ENCODE measurements at places on chromosomes 5 and 9.

GRCh38 chr5:132293992-132294727 lies at the start of gene SLC22A4:
SLC22A4 (plus strand) TSS chr5:132294394; CDS start chr5:132294617, 223 bp downstream.
- DNase-seq: peak; percentile 49
- H3K27me3 ChIP-seq: peaks cover 42% of the 10 kb centered on the region
- H3K4me3 ChIP-seq: peak within 1 kb of the TSS; percentile 81
- H3K27ac ChIP-seq: peak within 1 kb of the TSS; percentile 52
- H3K36me3 ChIP-seq: no peaks in the 10 kb centered on the region
- H3K4me1 ChIP-seq: peaks cover 12% of the 10 kb centered on the region

DNA sequence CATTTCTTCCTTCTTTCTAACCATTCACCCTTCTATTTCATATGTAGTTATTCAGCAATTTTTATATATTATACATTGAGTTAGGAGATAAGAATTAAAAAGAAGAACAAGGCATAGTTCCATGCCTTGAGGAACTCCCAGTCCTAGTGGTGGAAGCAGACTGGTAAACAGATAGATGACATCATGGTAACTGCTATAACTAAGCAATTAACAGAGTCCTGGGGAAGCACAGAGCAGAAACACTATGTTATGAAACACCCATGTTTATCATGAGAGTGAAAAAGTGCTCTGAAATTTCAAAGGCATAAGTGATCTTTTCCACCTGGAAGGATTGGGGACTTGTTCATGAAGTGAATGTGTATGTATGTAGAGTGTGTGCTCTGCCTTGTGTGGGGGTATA lies 14.6 kb downstream of the PAPPA start:
- no peak for DNase-seq
- H3K4me1 ChIP-seq: no peaks in the 10 kb centered on the region
- no peak overlapping the region for H3K4me3 ChIP-seq
- H3K27ac ChIP-seq: no peak overlapping the region

- no peak overlapping the region for H3K27ac ChIP-seq
- H3K4me1 ChIP-seq: peaks cover 15% of the 10 kb centered on the region
- H3K4me3 ChIP-seq: no peak overlapping the region
- no peak for DNase-seq
These were observed 111.3 kb upstream of the ADRA1B start for GRCh38 chr5:159805021-159805420.

DNA sequence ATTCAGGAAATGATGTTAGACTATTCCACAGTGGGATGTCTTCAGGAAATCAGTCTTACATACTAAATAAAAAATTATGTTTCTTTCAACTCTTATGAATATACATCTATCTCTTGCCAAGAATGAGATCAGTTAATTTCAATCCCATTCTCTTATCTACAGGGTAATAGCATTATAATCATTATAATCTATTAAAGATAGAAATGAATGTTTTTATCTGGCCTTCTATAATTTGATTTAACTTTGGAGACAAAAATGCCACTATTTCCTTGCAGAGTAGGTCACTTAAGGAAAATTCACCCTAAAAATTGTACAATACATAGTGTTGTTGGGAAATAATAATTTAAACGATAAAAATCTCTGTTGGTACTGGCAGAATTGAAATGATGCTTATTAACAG lies 96.4 kb downstream of the HOMER1 start:
- H3K27ac ChIP-seq: no peak overlapping the region
- no peaks in the 10 kb centered on the region for H3K4me1 ChIP-seq
- H3K4me3 ChIP-seq: no peak overlapping the region
- H3K27me3 ChIP-seq: no peaks in the 10 kb centered on the region

DNA sequence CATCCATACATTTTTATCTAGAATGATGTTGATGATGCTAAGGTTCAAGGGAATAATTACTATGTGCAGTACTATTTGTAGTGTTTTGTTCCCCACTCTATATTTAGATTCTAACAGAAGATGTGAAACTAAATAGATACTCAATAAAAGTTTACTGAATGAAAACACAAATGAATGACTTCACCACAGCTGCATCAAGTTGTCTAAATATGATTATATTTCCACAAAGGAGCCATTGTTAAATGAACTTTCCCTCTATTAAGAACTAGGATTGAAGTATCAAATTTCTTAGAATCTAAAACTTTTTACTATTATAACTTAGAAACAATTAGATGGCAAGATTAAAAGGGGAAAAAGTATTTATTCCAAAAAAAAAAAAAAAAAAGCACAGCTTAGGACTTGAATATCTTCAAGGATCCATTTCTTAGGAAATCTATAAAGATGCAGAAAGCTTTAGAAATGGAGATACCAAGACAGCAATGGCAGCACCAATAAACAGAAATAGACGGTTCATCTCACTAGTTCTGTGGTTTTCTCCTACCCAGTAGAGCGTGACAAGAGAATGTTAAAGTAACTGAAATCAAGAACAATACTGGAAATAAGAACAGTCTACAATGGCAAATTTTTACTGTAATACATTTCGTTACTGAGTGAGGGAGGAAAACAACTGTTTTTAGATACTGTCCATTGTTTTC lies 347.6 kb downstream of the EBF1 start:
- no peaks in the 10 kb centered on the region for H3K36me3 ChIP-seq
- H3K4me3 ChIP-seq: peak overlapping the region; percentile 85
- peak overlapping the region; percentile 92 for H3K27ac ChIP-seq
- DNase-seq: peak; percentile 62
- peaks cover 69% of the 10 kb centered on the region for H3K4me1 ChIP-seq

DNA sequence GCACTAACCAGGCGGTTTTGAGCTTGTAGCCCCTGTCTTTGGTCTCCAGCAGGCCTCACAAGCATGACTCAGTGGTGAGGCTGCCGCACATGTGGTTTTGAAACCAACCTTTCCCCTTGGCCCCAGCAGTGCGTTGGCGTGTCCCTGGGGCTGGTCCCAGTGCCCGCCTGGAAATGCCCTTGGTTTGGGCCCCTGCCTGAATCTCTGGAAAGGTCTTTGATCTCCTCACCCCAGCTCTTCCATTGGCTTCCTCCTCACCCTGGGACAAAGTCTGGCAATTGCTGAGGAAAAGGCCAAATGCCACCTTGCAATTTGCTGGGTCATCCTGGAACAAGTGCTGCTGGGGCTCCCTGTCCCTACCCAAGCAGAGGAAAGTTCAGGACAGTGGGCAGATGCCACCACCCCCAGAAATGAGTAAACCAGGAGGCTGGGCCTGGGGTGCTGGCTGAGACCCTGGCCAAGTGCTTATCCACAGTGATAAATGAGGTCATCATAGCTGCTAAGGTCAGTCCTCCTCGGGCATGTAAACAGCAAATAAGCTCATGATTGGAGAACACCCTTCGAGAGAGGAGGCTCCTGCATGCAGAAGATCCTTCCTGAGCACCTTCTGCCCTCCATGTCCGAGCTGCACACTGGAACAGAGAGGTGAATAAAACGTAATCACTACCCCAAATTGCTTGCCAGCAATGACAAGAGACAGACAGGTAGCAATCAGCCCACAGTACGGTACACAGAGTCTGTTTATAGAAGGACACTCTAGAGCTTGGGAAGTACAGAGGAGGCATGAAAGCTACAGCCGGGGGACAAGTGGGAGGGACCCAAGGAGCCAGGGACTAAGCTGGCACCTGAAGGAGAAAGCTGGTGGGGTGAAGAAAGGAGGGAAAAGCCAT lies 98.9 kb upstream of the CPEB4 start:
- peaks cover 36% of the 10 kb centered on the region for H3K4me1 ChIP-seq
- H3K27ac ChIP-seq: no peak overlapping the region
- no peak for DNase-seq
- no peak overlapping the region for H3K4me3 ChIP-seq
- H3K36me3 ChIP-seq: no peaks in the 10 kb centered on the region

GRCh38 chr5:1111241-1111726 lies 579 bp downstream of the SLC12A7 start:
- H3K36me3 ChIP-seq: no peaks in the 10 kb centered on the region
- DNase-seq: no peak
- peak overlapping the region; percentile 90 for H3K4me3 ChIP-seq
- H3K4me1 ChIP-seq: peaks cover 46% of the 10 kb centered on the region
- H3K27me3 ChIP-seq: no peaks in the 10 kb centered on the region
- peak overlapping the region; percentile 87 for H3K27ac ChIP-seq

DNA sequence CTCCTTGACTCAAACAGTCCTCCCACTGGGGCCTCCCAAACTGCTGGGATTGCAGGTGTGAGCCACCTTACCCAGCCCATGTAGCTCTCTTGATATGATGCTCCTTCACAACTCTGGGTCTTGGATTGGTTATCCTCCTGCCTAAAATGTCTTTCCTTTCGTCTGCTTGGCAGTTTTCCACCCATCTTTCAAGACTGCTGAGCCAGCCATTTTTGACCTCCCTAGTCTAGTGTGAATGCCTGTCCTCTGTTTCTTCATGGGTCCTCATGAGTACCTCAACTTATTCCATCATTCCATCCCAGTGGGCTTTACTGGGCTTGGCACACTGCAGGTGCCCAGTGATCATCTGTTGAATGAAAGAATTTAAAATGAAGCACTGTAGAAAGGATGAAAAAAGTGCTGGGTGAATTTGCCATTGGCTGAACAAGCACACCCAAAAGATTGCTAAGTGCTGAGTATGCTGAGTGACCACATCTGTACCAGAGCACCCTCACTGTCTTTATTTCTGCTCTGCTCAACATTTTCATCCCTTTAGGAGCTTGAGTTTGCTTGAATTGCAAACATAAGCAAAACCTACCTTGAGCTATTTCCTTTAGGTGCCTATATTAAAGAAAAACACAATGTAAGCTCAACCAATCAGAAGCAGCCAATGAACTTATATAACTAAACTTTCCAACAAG lies 84.8 kb upstream of the FAM169A start:
- no peak overlapping the region for H3K4me3 ChIP-seq
- peaks cover 22% of the 10 kb centered on the region for H3K27me3 ChIP-seq
- no peaks in the 10 kb centered on the region for H3K4me1 ChIP-seq
- no peak overlapping the region for H3K27ac ChIP-seq
- DNase-seq: no peak

GRCh38 chr9:85142968-85143367 lies 473.4 kb downstream of the NTRK2 start:
- peaks cover 6% of the 10 kb centered on the region for H3K27me3 ChIP-seq
- no peak overlapping the region for H3K27ac ChIP-seq
- DNase-seq: no peak

DNA sequence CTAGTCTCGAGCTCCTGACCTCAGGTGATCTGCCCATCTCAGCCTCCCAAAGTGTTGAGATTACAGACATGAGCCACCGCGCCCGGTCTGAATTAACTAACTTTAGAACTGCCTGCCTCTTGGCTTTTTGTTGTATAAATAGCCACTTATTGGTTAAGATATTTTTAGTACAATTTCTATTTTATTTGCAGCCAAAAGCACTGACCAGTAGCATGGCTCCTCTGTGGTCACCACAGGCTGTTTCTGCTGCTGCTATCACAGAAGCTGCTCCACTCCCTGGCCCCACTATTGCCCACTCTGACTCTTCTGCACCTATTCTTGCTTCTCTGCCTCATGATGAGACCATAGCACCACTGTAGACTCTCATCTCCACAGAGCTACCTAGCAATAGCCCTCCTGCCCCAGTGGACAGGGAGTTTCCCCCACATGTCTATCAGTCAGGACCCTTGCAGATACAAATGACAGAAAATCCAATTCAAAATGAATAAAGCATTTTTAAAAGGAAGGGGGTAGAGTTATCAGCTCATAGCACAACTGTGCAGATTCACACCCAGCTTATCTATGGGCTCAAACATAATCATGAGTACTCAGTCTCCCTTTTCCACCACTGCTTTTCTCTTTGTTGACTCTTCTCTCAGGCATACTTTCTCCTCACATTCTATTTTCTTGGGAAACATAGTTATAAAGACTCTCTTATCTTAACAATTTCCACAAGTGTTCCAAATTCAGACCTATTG lies 151.8 kb upstream of the EPB41L4A start:
- no peak overlapping the region for H3K27ac ChIP-seq
- H3K36me3 ChIP-seq: no peaks in the 10 kb centered on the region
- H3K4me1 ChIP-seq: no peaks in the 10 kb centered on the region

DNA sequence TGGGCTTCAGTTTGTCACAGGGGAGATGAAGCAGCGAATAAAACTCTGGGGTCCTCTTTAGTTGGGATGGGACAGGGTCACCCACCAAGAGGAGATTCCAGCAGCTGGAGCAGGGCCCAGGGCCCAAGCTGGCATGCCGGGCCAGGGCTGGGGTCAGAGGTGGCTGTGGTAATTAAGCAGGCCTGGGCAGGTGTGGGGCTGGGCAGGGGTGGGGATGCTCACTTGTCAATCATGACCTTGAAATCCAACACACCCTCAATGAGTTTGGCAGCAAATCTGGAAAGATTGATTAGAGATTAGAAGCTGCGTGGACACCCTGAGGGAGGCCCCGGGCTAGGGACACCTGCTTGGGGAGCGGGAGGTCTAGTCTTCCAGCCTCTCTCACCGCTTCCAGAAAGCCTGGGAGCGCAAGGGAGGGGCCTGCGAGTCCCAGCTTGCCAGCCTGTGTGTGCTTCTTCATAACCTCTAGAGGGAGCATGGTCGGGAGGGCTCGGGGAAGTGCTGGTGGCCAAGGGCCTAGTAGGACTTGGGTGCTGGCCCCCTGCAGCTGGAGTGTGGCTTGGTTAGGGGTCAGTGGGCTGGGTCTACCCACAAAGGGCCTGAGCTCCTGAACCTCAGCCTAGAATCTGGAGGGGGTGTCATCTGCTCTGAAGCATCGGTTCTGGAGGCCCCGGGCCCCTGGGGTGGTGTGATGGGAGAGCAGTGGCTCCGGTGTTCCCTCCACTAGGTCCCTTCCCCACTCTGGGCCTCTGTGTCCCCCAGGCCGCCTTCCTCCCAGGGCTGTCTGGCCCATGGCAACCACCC lies 7.6 kb downstream of the CRAT start:
- DNase-seq: no peak
- H3K4me1 ChIP-seq: no peaks in the 10 kb centered on the region
- no peaks in the 10 kb centered on the region for H3K27me3 ChIP-seq
- H3K27ac ChIP-seq: no peak overlapping the region
- H3K36me3 ChIP-seq: no peaks in the 10 kb centered on the region
- no peak overlapping the region for H3K4me3 ChIP-seq

- peaks cover 10% of the 10 kb centered on the region for H3K4me1 ChIP-seq
- peaks cover 30% of the 10 kb centered on the region for H3K27me3 ChIP-seq
- H3K27ac ChIP-seq: peak overlapping the region; percentile 71
- no peak for DNase-seq
These were observed 150.3 kb upstream of the SPRY4 start for GRCh38 chr5:142475102-142475513.

DNA sequence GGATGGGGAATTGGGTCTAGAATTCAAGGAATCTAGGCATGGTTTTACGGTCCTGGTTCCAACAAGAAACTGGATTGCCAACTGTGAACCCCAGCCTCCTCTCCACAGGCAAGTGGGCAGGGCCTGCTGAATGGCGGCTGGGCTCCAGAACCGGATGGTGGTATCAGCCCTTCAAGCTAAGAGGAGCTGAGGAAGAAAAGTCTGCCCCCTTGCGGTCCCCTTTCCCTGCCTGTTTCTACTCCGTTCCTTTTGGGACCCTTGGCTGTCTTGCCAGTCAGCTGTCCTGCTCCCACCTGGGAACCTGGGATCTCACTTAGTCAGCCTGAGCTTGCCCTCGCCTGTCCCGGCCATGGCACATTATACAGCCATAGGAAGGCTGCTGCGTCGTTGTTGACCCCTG lies 234.4 kb upstream of the DAPK1 start:
- H3K4me3 ChIP-seq: no peak overlapping the region
- no peak overlapping the region for H3K27ac ChIP-seq
- H3K27me3 ChIP-seq: peaks cover 16% of the 10 kb centered on the region
- no peaks in the 10 kb centered on the region for H3K4me1 ChIP-seq
- no peak for DNase-seq
- no peaks in the 10 kb centered on the region for H3K36me3 ChIP-seq
